ENCODE measurements at places on chromosomes 3 and 15.

DNA sequence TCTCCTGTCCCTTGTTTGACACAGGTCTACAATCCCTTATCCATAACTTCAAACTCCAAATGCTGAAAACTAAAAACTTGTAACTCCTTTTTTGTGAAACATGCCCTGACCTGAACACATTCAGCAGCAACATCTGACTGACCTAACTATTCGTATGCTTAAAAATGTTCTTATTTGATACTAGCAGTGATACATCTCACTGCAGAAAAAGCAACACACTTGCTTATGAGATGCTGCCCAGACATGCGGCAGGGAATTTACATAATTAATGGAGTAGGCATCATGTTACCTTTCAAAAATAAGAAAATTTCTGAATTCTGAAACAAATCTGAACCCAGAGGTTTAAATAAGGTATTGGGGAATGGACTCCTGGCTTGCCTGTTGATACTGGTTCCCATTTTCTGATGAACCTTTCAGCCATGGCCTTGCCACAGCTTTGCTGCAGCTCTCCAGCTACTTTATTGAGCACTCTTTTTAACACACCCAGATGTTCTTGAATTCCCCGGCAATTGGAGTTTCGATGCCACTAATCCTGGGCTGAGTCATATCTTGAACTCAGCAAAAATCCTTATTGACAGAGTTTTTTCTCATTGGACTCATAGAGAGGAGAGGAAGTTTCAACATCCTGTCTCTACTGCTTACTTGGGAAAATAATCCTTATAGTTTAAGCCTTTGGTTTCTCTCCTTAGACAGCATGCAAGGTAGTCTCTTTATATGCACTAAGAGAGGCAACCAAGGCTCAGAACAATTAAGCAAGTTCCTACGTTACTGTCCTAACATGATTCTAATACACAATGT, 296.6 kb upstream of the LMCD1 start:
- peak; percentile 5 for DNase-seq

- DNase-seq: no peak
Measured at GRCh38 chr15:65896236-65896635, 26.9 kb downstream of the RAB11A start.

DNA sequence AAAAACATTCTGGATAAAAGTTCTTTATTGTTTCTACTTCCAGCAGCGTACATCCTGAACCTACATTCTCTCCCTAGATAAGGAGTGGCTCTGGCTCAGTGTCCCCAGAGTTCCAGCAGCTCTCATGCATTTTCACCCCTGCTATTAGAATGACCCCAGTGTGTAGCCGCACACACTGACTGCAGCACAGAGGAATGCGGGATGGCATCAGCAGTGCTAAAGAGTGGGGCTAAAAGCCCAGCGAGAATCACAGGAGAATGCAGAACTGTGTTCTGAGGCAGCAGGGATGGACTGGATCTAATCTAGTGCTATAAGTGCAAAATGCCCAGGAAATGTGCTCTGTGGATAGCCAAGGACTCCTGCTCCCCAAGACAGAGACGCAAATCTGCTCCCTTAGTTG, 66.4 kb upstream of the TJP1 start:
- DNase-seq: no peak

DNA sequence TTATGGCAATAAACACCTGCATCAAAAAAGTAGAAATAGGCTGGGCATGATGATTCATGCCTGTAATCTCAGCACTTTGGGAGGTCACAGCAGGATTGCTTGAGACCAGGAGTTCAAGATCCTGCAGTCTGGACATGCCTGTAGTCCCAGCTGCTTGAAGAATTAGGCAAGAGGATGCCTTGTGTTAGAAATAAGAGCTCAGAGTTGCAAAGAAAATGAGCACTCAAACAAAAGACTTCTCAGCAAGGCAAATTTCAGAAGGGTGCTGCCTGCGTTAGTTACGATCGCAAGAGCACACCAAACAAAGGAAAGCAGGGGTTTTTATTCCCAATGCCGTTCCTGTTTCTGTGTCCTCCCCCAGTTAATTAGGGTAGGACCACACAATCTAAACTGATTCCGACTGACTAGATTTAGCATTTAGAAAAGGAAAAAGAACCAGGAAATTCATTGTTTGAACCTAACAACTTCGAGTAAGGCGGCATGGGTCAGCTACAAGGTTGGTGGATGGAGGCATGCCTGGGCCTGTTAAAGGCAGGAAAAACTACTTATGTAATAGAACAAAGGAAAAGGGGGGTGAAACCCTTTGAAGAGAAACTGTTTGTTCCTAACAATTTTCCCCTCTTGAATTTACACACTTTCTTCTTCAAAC, 55.5 kb downstream of the DLG1 start:
- no peak for DNase-seq

DNA sequence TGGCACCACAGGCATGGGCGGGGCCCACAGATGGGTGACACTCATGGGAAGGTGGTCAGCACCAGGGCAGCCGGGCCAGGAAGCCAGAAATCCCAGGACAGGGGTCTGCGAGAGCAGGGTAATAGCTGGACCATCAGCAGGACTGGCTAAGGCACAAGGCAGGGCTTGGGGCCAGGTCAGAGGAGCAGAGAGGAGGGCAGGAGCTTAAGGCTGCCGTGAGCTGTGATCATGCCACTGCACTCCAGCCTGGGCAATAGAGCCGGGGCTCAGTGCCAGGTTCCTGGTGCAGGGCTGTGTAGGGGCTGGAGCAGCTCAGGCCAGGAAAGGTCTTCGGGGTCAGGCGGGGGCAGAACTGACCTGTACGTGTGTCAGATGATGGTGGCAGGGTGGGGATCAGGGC, 64.2 kb upstream of the LINGO1 start:
- DNase-seq: no peak

GRCh38 chr3:10580426-10580825, 75.0 kb upstream of the ATP2B2 start:
- no peak for DNase-seq

DNA sequence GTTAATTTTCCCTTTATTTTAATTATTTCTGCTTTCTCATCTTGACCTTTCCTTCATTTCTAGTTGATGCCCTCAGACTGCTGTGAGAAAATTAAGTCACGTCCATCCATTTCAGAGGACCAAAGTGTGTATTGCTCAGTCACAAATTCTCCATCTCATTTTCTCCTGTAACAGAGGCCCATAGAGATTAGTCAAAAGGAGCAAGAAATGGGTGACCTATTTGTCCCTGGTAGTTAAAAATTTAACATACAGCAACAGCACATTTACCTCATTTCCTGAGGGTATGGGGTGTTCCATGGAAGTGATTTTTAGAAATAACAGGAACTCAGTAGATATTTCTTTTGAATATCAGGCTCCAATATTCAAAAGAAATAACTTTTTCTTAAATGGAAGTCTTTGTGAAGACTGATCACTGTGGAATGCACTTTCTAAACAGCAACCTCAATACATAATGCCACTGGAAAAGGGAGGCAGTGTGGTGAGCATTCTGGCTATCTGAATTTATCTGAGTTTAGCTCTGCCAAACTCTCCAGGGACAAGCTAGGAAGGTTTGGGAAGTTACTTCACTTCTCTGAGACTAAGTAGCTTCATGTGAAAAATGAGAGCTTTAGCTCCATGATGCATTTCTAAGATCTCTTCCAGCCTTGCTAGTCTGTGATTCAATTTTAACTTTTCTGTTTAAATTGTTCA, 808.2 kb downstream of the SQOR start:
- DNase-seq: no peak

GRCh38 chr3:181791056-181791955, 79.6 kb downstream of the SOX2 start:
- DNase-seq: no peak

DNA sequence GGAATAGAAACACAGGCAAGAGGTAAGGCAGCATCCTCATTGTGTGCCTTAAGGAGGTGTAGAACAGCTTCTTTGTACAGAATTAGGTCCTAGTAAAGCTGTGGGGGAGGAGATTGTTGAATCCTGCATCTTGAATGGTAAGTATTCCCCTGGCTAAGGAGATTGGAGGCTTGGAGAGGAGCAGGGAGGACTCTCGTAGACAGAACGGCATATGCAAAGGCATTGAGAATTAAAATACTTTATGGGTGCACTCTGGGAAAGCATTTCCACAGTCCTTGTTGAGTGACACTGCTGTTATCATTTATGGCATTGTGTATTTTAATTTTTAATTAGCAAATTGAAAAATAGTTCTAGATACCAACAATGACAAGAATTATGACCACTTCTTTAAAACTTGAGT, 66.5 kb upstream of the GPR149 start:
- DNase-seq: no peak

GRCh38 chr3:130897316-130897715, 3.4 kb downstream of the ATP2C1 start:
- no peak for DNase-seq

- DNase-seq: no peak
Measured at GRCh38 chr15:40902605-40903561, 8.6 kb downstream of the VPS18 start.

DNA sequence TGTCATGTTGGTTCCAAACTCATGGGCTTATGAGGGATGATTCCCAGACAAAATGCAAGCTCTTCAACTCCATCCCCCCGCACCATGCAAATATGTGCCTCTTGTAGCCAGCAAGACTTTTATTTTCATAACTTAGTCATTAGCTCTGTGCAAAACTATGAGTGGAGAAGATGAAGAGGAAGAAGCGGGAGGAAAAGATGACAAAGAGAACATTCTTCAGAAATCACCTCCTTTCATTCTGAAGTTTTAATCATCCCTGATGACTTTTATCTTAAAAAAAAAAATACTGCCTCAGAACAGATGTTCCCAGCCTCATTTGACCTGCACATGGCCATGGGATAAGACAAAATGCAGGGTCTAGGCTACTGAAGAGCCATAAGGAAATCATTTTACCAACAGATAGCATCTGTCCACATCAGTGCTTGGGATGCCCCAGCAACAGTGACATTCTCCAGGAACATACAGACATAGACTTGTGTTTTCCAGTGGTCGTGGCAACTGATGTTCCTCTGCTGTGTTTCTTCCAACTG, 145.5 kb downstream of the WNT5A start:
- no peak for DNase-seq

GRCh38 chr15:68366314-68366713, 65.6 kb downstream of the ITGA11 start:
- DNase-seq: no peak

DNA sequence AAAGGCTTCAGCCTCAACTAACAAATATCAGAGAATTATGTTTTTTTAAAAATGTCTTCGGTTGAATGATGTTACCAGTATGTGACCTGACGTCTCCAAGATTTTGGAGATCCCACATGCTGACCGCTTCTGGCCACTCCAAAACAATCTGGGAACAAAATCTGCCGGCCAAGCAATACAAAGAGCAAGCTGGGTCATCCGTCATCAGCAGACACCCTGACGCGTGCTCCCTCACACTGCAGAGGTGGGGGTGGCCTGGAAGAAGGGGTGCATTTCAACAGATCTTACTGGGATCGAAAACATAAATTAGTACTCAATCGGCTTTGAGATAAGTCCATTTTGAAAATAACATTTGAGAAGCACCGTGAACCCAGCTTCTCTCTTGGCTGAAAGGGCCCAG, 33.6 kb downstream of the HES1 start:
- no peak for DNase-seq

DNA sequence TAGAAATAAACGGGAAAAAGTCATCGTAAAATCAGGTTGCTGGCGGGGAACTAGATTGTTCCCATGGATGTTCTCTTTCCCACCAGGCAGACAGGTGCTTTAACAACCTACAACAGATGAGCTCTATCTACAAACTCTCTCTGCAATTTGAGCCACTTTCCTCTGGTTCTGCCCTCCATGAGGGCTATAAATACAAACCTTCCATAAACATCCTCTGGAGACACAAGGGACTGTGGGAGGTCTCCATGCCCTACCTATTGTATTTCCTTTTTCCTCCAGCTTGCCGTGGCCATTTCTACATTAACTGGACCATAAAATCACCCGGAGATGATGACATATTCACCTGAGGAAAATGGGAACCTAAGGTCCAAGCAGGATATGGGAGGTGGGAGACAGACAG, 151.1 kb downstream of the GABRB3 start:
- DNase-seq: no peak

- no peak for DNase-seq
Measured at GRCh38 chr3:101148001-101148400, 154.8 kb upstream of the ABI3BP start.

- no peak for DNase-seq
Measured at GRCh38 chr3:15804553-15805095, 6.8 kb upstream of the ANKRD28 start.

DNA sequence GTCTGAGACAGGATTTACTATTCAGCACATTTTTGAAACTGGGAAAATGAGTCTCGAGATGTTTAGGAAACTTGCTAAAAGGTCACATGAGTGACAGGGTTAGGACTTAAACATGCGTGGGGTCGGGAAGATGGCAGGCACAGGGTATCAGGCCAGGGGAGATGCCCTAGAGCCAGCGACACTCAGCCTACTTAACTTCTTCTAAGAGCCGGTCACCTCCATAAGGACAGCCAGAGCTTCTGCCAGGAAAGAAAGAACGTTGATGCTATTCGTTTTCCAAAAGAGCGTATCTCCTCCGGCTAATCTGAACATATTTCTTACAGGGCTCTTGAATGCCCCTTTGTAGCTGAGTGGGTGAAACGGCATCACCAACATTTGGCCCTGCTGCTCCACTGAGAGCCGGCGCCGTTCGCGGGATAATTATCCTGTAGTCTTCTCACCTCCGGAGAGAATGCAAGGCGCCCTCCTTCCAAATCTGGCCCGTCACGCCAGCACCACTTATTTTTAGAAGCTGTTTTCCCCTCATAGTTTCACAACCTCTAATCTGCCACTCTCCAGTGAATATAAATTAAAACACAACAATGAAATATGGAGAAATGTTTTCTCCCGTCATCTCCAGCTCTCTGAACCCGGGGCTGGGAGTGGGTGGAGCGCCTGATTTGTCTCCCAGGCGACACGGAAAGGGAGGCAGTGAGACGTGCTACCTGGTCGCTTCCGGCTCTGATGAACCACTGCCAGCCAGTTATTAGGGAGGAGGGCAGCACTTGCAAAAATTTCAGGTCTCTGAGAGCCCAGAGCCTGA, 58.5 kb downstream of the LIPC start:
- DNase-seq: no peak

- peak; percentile 77 for DNase-seq
Measured at GRCh38 chr3:10309736-10310135, 11.2 kb downstream of the SEC13 start.

DNA sequence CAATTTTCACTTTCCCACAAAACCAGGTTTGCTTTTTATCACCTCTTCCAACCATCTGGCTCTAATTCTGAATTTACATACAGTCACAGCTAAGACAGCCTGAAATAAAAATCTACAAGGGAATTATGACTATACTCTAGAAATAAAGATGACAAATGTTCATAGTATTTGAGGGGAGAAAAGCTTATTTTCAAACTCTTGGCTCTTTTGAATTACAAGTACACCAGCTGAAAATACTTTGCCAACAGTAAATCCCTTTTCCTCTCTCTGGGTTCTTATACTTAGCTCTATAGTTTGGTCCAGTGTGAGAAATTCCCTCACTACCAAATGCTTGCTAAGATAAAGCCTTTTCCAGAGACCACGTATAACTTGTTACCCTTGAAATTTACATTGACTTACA, 1037.9 kb downstream of the ROBO1 start:
- DNase-seq: no peak

DNA sequence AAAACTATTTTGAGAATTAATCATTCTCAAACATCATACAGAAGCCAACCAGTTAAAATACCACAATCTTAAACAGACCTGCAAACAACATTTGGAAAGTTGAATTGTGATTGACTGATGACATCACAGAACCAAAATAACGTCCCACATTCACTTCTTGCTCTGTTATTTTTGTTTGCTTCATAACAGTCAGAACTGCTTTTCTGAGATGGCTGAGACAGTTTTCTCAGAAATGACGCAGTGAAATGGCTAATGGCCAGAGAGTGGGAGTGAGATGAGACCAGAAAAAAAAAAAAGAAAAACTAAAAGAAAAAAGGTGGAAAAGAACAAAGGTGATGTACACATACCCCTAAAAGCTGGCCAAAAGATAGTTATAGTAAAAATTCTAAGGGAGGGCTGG, 1061.2 kb downstream of the FHIT start:
- DNase-seq: no peak

All from kidney capillary endothelial cell (primary cell).